ENCODE measurements at places on chromosomes 5 and 9. TPM values are rescaled to one million over a fixed set of nuclear protein-coding genes. Genes with fewer than 3 reads are reported as not detected.

CDO1 gene
- total RNA-seq = 9.2 TPM

LTC4S gene
- 7.6 TPM for total RNA-seq

LEAP2 gene
- 1.0 TPM for total RNA-seq

DNA sequence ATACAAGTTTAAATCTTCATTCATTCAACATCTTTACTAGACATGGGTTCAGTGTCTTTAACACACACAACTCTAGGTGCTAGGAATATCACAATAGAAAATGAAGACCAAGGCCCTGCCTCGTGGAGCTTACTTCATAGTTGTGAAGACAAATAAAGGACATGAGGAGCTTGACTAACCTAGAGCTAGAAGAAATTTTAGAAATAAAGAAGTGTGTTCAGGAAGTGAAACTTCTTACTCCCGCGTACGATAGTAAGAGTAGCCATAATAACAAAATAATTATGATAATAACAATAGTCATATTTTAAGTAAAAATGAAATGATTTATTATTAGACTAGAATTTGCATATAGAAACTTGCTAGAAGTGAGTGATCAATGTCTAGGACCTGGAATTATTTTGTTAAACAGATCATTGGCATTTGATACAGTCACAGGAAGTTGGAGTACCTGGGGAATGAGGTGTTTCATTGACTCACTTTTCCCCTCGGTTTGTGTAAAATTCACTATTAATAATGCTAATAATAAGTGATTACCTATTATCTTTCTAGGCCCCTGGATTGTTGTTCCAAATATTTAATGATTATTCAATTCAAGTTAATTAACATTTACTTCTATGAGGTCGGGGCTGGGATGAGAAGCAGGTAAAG, 331.3 kb downstream of the NSG2 start:
- DNase-seq = no peak

DNA sequence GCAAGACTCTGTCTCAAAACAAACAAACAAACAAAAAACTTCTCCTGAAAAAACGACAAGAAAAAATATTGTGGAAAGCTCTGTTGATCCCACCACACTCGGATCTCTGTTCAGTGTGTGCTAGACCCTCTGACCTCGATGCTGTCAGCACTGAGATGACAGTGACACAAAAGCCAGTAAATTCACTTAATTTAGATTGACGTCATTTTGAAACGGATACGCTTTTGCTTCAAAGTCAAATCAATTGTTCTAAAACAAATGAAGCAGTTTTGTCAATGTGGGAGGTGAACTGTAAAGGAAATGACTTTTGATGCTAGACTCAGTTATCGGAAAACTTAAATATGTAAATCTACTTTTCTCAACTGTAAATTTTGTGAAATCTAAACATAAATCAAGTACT, 26.6 kb downstream of the CCT5 start:
- DNase-seq = no peak

GRCh38 chr9:38344566-38345324, 47.8 kb upstream of the ALDH1B1 start:
- DNase-seq = no peak

GRCh38 chr5:110977915-110978314, 93.6 kb upstream of the TSLP start:
- DNase-seq = no peak

DNA sequence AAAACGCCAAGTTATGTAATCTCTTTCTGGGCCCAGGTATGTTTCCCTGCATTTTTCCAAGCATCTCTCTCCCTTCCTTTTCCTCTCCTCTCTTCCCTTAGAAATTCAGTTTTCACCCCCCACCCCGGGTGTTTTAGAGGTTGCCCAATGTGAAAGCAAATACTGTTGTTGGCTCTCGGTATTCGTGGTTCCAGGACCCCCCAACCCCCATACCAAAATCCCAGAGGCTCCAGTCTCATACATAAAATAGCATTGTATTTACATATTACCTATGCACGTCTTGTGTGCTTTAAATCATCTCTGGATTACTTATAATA, 48.8 kb downstream of the ACER2 start:
- DNase-seq = no peak

- DNase-seq = no peak
Observed at GRCh38 chr5:1106385-1107166, 5.3 kb downstream of the SLC12A7 start.

GRCh38 chr9:130498918-130499698, 54.3 kb downstream of the ASS1 start:
- no peak for DNase-seq

DNA sequence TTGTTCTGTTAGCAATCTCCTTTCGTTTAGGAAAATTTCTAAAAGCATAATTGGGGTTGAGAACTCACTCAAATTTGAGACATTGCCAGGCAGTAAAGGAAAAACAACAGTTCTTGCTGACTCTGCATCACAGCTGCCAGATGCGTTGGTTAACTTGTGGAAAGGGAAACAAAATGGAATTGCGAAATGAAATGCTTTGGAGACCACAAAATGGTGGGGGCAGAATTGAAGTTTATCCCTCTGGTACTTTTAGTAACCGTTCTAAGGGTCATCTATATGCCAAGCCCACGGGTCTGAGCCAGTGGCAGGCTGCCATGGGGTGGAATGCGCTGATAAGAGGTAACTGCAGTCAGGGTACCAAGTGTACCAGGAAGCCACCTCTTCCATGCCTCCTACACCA, 28.6 kb upstream of the SELENOP start:
- peak; percentile 82 for DNase-seq

GRCh38 chr5:33997331-33997983, 10.4 kb downstream of the AMACR start:
- peak; percentile 52 for DNase-seq

GRCh38 chr5:134794819-134795218, 36.2 kb downstream of the DDX46 start:
- no peak for DNase-seq

DNA sequence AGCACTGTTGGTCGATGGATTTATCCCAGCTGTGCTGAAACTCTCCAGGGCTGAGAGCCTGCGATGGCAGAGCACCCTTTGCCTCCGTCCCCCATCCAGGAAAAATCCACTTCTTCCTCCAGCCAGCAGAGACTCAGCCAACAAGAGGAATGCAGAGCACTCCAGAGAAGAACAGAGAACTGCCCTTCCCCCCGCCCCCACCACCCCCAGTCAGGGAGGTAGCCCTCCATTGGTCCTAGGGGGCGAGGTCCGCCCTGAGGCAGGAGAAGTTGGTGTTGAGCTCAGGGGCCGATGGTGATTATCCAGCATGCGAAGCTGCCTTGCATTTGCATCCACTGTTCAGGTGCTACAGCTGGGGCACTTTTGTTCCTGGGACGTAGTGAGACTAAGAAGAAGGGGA, 9.0 kb downstream of the TLX3 start:
- no peak for DNase-seq

DNA sequence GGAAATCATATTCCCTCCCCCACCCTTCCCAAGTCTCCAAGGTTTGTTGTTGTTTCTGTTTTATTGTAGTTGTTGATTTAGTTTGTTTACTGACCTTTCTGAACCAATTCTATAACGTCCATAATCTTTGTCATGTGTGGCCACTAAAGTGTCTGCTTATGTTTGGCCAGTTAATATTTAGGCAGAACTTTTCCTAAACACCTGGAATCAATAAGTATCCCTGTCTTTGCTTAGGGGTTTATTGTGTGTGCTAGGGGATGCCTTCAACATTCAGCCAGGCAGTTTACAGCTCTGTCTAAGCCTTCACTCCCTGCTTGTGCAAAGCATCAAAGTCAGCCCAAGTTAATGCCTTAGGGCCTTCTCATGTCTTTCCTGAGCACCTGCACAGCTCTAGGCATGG, 16.9 kb upstream of the LECT2 start:
- DNase-seq = no peak

GRCh38 chr5:164051745-164052144, 546.3 kb downstream of the MAT2B start:
- no peak for DNase-seq

- DNase-seq = no peak
Observed at GRCh38 chr5:4080370-4080769, 484.7 kb downstream of the IRX1 start.

DNA sequence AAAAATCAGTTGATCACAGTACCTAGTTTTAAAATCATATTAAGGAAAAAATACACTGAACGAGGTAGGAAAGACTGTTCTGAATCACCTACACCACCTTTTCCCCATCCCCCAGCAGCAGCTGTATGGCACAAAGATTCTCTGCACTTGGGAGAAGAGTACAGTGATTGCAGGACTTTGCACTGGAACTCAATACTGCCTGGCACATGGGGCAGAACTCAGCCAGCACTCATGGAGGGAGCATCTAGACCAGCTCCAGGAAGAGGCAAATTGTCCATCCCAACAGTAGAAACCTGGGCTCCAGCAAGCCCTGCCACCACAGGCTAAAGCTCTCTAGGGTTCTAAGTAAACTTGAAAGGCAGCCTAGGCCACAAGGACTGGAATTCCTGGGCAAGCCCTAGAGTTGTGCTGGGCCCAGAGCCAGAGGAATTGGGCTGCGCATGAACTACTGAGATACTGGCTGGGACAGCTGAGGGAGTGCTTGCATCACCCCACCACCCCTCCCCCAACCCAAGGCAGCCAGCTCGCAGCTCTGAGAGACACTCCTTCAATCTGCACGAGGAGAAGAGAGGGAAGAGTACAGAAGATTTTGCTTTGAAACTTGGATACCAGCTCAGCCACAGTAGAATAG, 654.4 kb upstream of the CDH6 start:
- peak; percentile 76 for DNase-seq

DNA sequence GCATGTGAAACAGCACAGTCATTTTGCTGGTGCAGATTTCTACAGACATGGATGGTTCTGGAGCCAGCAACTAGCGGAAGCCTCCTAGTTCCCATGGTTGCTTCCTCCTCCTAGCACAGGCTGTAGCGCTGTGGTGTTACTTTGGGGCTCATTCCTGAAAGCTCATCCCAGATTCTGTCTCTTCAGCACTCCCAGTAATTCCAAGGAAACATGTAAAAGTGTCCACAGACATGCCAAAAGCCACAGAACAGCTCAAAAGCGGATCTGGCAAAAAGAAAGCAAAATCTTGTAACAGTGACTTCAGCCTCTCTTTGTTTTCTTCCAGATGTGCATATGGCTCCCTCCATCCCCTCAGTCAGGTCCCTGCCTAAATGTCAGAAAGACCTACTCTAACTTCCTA, 144.1 kb downstream of the CEP120 start:
- DNase-seq = no peak

GRCh38 chr9:126869368-126869767, 8.9 kb downstream of the ZBTB34 start:
- no peak for DNase-seq

DNA sequence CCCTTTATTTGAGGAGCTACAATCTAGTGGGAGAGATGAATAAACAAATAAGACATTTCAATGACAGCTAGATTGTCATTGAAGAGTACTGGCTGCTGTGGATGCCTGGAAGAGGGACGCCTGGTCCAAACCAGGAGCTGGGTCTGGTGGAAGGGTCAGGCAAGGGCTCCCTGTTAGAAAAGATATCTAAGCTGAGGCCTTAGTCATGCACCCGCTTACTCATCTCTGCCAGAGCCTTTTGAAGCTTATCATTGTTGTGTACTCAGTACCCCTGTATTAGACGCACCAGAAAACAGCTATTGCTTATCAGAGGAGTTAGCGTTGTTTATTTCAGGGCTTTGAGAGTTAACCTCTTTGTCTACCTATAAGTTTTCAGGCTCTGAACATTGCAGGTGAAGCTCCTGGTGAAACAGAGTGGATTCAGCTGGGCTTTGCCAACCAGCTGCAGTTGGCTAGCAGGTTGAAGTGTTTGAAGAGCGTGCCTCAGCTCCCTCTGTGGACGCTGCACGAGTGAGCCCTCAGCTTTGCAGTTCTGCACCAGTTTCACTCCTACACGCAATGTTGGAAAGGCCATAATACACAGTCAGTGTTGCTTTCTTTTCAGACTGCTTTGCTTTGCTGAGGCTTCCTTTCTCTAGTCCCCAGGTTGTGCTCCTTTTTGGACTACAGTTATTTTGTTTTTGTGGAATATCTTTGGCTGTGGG, 5.6 kb upstream of the GPR151 start:
- no peak for DNase-seq

GRCh38 chr5:91386120-91386519, 3.0 kb upstream of the ARRDC3 start:
- DNase-seq = no peak

DNA sequence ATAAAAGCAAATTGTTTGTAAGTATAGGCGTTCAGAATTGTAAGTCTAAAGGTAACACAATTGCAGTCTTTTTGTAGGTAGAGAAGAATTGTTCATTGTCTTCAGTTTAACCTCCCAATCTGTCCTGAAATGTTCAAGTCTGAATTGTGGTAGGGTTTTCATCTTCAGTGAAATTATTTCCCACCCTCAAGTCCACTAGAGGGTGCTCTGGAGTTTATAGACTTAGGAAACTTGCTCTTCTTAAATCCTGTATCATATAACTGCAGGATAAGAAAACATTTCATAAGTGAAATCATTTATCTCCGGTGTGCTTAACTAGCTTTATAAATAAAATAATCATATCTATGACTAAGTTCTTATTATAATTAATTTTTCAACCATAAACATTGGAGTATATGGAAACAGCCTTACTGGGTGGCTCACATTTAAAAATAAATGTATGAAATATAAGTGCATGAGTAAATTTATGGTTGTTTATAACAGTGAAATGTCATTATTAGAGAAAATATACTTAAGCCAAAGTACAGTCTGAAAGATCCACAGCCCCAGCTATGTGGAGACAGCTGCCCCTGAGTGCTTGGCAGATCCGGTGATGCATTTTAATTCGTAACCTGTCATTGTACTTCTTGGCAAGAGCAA, 182.4 kb upstream of the OTULINL start:
- DNase-seq = no peak

DNA sequence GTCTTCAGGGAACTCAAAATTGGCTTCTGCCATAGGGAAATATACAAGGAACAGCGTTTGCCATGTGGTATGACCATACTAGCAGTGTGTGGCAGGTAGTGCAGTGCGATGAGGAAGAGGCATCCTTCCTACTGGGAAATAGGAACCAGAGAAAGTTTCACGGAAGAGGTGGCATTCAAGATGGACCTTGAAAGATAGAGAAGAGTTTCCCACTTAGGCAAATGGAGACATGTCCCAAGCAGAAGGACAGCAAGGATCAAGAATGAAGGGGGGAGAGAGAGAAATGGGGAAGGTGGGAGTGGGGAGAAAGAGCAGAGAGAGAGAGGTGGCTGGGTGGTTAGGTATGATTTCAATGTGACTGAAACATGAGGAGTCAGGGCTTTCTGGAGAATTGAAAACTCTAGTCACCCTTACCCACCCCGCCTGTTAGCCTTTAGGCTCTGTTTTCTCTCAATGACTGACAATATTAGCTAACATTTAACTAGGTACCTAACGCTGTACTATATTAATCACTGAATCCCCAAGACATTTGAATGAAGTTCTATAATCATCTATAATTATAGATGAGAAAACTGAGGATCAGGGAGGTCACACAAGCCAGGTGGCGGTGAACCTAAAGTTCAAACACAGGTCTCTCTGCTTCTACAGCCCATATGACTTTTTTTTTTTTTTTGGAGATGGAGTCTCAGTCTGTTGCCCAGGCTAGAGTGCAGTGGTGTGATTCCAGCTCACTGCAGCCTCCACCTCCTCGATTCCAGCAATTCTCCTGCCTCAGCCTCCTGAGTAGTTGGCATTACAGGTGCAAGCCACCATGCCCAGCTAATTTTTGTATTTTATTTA, 171.3 kb downstream of the NR3C1 start:
- DNase-seq = no peak
